HS-5 (cell line): ENCODE measurements at places on chromosomes 12 and 14.

DNA sequence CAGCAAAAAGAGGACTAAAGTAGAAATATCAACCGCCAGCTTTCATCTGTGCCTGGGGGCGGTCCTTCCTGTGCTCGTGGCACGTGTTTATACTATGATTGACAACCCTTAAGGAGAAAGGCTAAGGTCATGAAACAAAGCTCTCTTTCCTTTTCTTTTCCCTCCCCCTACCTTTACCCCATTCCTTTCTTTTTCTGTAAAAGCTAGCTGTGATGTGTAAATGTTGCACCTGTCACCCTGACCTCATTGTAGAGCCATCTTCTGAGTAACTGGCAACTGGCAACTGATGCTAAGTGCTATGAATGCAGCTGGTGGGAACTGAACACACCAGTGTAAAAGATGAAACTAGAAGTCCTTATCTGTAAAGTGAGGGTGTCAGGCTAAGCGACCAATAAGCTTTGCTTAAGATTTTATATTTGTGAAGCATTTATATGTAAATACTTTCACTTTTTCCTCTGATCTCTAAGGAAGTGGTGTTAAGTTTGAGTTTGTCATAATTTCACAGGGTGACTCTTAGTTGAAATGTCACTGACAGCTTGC is 102.8 kb upstream of the BCAT1 start:
- no peak for DNase-seq

DNA sequence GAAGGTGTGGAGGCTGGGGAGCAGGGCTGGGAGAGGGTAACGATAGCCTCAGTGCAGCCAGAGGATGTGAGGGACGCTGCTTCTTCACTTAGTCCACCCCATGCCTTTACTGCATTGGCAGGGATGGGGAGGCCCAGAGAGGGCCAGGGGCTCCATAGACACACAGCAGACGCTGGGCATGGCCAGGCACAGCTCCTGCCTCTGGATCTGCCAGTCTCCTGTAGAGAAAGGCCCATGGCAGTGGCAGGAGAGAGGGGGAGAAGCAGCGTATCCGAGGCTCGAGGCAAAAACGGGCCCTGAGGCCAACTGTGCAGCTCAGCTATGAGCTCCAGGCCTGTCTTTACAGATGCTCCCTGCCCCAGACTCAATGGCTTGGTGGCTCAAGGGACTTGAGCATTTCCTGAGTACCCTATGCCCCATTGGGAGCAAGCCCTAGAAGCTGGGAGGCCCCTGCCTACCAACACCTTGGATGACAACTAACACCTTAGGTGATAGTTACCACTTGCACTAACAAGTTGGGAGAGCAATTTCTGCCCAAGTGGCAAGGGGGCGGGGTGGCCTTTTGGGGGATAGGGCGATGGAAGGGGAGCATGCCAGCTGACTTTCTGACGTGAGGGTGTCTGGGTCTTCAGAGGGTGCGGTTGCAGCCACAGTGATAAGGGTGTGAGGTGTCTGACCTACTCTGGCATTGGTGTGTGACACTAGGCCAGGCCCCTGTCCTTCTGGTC is 5.0 kb upstream of the LBHD2 start:
- no peak for DNase-seq

- DNase-seq: no peak
These were observed 549.4 kb upstream of the ATP2B1 start for GRCh38 chr12:90257927-90258624.

- no peak for DNase-seq
These were observed 288.6 kb downstream of the AACS start for GRCh38 chr12:125353871-125354270.

- no peak for DNase-seq
These were observed 27.7 kb downstream of the RNF34 start for GRCh38 chr12:121427556-121428050.
